ENCODE measurements at places on chromosomes 5 and 9.

DNA sequence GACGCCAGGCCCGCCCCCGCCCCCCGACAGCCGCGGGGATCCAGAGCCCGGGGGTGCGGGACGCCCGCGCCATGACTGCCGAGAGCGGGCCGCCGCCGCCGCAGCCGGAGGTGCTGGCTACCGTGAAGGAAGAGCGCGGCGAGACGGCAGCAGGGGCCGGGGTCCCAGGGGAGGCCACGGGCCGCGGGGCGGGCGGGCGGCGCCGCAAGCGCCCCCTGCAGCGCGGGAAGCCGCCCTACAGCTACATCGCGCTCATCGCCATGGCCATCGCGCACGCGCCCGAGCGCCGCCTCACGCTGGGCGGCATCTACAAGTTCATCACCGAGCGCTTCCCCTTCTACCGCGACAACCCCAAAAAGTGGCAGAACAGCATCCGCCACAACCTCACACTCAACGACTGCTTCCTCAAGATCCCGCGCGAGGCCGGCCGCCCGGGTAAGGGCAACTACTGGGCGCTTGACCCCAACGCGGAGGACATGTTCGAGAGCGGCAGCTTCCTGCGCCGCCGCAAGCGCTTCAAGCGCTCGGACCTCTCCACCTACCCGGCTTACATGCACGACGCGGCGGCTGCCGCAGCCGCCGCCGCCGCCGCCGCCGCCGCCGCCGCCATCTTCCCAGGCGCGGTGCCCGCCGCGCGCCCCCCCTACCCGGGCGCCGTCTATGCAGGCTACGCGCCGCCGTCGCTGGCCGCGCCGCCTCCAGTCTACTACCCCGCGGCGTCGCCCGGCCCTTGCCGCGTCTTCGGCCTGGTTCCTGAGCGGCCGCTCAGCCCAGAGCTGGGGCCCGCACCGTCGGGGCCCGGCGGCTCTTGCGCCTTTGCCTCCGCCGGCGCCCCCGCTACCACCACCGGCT is 1.0 kb downstream of the FOXE1 start:
- DNase-seq: peak; percentile 71

- DNase-seq: no peak
Measured at GRCh38 chr5:175129121-175129520, 314.9 kb downstream of the DRD1 start.

DNA sequence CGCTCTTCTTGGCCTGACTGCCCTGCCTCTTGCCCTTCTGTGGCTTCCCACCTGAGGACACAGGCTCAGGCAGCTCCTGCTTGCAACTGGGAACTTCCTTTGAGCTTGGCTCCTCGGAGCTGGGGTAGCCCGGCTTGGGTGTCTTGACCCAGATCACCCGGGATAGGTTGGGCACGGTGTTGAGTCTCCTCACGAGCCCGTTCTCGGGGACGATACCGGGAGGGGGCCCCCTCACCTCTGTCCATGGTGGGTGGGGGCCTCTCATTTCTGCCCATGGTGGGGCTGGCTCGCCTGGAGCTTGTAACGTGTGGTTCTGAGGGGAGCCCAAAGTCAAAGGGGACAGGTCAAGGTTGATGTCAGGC is 7.8 kb upstream of the DDX41 start:
- DNase-seq: no peak

DNA sequence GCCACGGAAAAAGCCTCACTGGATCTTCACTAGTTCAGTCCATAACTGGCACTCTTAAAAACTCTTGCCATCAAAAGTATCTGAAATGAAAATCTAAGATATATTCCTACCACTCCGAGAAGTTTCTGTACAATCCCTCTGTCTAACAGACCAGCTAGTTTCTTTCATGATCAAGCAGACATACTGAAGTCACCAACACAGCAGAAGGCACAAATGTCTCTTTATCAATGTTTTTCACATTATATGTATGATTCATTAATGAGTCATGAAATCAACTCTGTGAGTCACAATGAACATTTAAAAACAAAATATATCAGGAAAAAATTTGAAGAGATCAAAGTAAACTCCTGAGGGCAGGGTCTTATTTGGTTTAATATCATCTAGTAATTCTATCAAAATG is 50.8 kb downstream of the F2R start:
- DNase-seq: no peak

DNA sequence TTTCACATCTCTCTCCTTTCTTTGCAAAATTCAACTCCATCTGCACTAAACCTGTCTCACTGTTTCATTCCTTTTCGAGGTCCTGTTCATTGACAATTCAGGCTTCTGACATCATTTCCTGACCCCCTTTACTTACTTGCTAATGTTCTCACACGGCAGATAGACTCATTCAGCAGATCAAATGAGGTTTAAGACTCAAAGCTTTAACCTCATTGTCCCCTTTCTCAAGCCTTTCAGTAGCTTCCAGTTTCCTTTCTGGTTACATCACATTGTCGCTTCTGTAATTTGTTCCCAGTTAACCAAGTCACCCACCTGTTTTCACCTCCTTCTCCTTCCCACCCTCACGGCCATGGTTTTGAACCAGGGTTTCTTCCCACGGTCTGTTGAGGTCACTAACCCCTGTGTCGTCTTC is 143.4 kb upstream of the OTULINL start:
- DNase-seq: no peak

DNA sequence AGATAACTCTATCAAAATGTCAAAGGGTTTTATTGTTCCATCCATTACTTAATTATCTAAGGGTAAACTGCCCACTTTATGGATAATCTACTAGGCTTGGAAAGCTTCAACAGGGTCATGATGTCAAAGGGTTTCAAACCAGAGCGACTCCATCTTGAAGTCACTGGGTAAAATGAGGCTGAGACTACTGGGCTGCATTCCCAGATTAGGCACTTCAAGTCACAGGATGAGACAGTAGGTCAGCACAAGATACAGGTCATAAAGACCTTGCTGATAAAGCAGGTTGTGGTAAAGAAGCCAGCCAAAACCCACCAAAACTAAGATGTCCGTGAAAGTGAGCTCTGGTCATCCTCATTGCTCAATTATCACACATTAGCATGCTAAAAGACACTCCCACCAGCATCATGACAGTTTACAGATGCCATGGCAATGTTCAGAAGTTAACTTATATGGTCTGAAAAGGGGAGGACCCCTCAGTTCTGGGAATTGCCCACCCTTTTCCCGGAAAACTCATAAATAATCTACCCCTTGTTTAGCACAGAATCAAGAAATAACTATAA is 138.6 kb downstream of the GNAQ start:
- DNase-seq: no peak

DNA sequence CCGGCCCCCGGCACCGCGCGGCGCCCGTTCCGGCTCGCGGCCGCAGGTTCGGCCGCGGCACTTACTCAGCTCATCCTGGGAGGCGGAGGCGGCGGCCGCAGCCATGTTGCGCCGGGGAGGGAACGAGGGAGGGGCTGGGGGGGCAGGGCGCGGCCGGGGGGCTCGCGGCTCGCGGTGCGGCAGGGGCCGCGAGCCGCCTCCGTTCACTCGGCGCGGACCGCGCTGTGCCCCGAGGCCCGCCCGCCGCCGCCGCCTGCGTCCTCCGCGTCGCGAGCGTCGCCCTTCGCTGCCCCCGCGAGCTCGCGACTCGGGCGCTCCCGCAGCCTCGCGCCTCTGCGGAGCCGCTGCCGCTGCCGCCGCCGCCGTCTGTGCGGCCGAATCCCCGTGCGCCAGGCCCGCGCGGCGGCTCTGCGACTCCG is 735 bp downstream of the ECPAS start:
- DNase-seq: peak; percentile 38

DNA sequence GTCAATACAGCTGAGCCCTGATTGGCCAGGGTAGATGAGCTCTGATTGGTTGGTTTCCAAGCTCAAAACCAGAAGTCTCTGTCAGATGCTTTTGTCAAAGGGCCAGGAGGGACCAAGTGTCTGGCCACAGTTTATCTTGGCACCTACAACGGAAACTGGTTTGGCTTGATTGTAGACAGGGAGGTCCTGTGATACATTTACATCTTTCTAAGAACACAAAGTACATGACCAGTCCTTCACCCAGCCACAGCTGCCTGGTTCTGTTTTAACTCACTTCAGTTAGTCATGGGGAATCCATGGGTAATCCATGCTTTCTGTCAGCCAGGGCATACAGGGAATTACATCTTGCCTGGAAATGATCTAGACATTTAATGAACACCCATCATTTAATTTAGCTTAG is 171.2 kb downstream of the SLC12A2 start:
- no peak for DNase-seq

DNA sequence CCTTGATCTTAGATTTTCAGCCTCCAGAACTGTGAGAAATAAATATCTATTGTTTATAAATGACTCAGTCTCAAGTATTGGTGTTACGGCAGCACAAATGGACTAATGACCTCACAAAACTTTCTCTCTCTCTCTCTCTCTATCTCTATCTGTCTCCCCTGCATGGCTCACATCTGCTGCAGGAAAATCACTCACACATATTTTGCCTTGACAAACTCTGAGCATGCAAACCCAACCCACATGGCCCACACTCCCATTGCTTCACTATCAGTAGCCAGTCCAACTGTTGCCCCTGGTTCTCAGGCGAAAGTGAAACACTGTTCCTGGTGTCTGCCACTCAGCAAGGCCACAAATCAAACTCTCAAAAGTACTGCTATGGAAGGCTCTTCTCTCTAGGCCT is 66.4 kb upstream of the PIK3R1 start:
- DNase-seq: no peak

DNA sequence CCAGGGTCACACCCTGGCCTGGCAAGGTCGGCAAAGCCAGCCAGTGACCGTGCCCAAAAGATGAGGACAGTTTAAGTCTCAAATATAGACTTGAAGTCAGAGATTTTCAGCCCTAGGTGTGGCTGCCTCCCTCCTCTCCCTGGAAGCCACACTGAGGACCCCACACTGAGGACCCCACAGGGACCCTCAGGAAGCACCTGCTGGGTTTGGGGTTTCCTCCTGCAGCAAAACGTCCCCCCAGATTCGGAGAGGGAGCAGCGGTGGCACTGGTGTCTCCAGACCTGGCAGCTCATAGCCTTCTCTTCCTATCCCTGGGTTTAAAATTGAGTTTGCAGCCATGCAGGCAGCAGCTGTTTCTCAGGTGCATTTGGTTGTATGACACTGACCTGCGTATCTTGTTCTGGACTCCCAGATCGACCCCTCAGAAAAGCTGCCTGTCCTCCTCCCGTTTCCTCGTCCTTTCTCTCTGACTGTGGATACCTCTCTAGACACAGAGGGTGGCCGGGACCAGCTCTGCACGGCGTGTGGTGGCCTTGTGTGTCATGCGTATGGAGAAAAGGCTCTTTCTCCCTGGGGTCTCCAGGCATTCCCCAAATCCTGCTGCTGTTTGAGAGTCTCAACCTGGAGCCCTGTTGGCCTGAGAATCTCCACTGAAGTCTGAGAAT is 36.6 kb downstream of the MRPL36 start:
- DNase-seq: no peak

DNA sequence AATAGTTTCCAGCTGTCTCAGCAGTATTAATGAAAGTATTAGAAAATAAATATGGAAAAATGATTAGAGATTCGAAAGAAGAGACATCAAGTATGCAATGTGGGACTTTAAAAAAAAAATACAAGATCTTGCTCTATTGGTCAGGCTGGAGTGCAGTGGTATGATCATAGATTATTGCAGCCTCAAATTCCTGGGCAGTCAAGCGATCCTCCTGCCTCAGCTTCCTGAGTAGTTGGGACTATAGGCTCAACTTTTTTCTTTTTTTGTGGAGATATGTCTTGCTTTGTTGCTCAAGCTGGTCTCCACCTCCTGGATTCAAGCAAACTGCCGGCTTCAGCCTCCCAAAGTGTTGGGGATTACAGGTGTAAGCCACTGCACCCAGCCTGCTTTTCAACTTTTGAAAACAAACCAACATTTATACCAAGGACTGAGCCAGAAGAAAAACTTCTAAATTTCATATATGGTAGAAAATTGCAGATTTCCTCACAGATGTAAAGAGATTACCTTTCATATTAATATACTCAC is 323.1 kb downstream of the ADGRV1 start:
- no peak for DNase-seq

GRCh38 chr9:2086116-2086515 is 71.0 kb downstream of the SMARCA2 start:
- no peak for DNase-seq

DNA sequence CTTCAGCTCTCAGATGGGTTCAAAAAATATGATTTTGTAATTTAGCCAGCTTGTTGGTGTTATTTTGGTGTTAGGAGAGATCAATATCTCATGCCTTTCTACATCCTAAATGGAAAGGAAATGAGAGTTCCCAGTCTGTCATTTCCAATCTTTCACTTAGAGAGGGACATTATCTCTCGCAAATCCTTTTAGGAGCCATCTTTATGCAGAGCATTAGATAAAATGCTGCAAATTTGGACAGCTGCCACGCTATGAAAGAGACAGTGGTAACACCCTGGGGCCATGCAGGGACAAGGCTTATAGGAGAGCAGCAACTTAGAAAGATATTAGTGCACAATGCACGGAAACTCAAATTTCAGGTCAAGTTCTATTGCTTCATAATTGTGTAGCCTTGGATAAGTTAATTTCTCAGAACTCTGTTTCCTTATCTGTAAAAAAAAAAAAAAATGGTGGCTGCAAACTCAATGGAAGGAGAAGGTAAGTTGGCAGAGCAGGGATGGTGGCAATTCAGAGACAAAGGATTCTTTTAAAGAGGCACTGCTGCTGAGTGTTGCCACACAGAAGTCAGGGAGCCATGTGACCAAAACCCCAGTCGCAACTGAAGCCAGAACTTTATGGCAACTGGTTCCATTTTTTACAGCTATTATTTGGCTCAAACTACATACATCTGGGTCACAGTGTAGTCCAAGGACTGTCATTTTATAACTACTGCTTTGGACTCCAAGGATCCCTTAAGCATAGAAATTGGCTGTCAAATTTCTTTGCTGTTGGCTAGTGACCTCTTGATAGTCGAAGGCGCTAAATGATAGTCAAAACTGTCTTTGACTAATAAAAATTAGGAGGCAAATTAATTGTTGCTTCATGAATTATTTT is 210.2 kb downstream of the FRMD3 start:
- no peak for DNase-seq

- DNase-seq: no peak
Measured at GRCh38 chr9:108168236-108168850, 678.8 kb upstream of the KLF4 start.

GRCh38 chr9:13151489-13151888 is 128.0 kb downstream of the MPDZ start:
- no peak for DNase-seq

GRCh38 chr5:55904152-55904551 is 53.0 kb downstream of the IL31RA start:
- DNase-seq: no peak

DNA sequence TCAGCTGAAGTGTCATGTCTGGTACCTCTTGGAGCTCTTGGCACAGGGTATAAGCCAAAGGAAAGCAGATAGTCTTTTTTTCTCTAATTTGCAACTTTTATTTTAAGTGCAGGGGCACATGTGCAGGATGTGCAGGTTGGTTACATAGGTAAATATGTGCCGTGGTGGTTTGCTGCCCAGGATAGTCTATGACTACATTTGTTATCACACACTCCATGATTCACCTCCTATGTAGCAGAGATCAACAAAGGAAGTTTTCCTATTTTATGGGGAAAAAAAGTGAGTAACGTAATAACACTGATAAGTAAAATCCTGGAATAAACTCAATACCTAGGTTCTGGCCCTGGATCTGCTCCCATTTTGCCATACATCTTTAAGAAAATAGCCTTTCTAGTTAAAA is 234.6 kb downstream of the CAAP1 start:
- no peak for DNase-seq

- no peak for DNase-seq
Measured at GRCh38 chr5:130141659-130142320, 237.5 kb downstream of the CHSY3 start.

All from NCI-H1105 treated with DMSO at 0.1 percent for 48 hours (cell line).